ENCODE measurements at places on chromosomes 6 and 20.

- DNase-seq: no peak
These were observed 281.2 kb upstream of the SUPT3H start for GRCh38 chr6:45658958-45659357.

- DNase-seq: no peak
These were observed 10.3 kb downstream of the REPS1 start for GRCh38 chr6:138977646-138978167.

GRCh38 chr6:150211700-150212511 is 69.1 kb downstream of the PPP1R14C start:
- DNase-seq: no peak

- peak; percentile 75 for DNase-seq
These were observed 313.2 kb upstream of the JARID2 start for GRCh38 chr6:14932485-14933182.

DNA sequence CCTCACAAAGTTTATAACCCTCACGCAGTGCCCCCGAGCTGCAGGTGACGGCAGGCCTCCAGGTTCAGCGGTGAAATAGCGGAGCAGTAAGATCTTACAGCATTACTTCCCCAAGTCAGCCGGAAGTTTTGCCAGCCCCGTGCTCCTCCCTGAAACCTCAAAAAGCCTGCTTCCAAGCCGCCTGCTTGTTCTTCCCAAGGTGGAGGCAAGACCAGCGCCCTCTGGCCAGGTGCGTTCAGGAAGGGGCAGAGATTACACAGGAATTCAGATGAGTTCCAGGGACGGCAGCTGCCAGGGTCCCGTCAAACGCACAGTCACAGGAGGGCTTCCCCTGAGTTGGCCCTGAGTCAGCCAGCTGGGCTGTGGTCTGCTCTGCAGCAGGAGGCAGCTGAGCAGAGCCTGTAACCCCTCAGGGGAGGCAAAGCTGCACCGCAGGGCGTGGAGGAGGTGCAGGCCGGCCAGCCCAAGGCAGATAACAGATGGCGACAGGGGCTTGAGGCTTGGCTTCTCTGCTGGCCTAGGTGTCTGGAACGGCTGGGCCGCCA is 124.1 kb upstream of the RPS6KA2 start:
- DNase-seq: no peak

DNA sequence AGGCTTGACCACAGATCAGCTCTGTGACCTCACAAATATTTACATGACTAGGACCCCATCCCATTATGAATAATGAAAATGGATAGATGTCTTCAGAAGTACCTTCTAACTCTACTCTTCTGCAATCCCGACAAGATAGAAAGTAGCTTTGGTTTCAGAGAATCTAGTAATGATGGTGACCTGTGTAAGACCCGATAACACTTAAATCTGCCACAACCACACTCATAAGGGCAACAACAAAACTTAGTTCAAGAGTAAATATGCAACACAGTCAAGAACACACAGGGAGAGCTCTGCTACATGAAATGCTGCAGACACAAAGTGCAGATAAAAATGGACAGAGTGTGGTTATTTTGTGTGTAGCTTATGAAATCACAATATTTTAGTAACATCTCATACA is 9.6 kb downstream of the CHD6 start:
- DNase-seq: no peak

All from globus pallidus (tissue), 1 donor.